Activated CD8-positive, alpha-beta memory T cell treated with anti-CD3 and anti-CD28 coated beads for 36 hours (primary cell): ENCODE measurements at places on chromosomes 6 and 20. TPM values are rescaled to one million over a fixed set of nuclear protein-coding genes. Genes with fewer than 3 reads are reported as not detected.

The PDYN gene
- total RNA-seq, result not detected

The OOEP gene
- 0.38 TPM for total RNA-seq

The BPIFB2 gene
- total RNA-seq, result not detected

The LY6G6F gene
- not detected for total RNA-seq

The PKHD1 gene
- total RNA-seq, result not detected

The ELOVL2 gene
- total RNA-seq, result not detected

The OSTM1 gene
- total RNA-seq, result 21.9 TPM

The RSPH9 gene
- total RNA-seq, result not detected

The CYB5R4 gene
- 30.3 TPM for total RNA-seq

The HTR1E gene
- not detected for total RNA-seq

The ABHD16A gene
- total RNA-seq, result 32.0 TPM

The ADAM33 gene
- total RNA-seq, result not detected

The C6orf52 gene
- total RNA-seq, result 5.7 TPM

The TCP11 gene
- total RNA-seq, result not detected
